Anterior cingulate cortex (tissue), 58 donors: ENCODE measurements at places on chromosomes 2 and 18.

DNA sequence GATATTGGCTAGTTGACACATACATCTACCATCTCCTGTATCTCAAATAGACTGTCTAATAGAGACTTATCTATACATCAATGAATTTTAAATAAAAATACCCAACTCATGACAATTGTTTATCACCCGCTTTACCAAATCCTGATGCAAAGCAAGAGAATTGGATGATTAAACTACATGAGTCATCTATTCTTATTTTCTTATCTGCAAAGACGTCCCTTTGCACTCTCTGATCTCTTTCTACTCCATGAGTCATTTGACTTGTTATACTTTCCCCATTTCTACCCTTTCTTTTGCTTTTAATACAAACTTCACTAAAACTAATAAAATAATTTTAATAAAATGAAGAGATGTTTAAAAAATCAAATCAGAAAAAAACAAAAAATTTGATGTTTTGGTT is 261.7 kb upstream of the MAP2 start:
- no peak for DNase-seq

DNA sequence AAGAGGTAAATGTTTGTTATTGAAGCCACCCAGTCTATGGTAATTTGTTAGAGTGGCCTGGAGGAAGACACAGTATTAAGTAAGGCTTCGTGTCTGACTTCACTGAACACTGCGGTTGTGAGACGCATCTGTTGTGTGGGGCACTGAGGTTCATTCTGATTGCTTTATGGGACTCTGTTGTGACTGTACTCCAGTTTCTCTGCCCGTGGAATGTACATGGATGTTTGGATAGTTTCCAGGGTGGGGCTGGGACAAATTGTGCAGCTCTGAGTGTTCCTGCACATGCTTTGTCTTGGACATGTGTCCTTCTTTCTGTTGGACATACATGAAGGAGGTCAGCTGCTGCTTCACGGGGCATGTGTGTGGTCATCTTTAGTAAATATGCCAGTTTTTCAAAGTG is 58.6 kb downstream of the ODC1 start:
- DNase-seq = no peak

DNA sequence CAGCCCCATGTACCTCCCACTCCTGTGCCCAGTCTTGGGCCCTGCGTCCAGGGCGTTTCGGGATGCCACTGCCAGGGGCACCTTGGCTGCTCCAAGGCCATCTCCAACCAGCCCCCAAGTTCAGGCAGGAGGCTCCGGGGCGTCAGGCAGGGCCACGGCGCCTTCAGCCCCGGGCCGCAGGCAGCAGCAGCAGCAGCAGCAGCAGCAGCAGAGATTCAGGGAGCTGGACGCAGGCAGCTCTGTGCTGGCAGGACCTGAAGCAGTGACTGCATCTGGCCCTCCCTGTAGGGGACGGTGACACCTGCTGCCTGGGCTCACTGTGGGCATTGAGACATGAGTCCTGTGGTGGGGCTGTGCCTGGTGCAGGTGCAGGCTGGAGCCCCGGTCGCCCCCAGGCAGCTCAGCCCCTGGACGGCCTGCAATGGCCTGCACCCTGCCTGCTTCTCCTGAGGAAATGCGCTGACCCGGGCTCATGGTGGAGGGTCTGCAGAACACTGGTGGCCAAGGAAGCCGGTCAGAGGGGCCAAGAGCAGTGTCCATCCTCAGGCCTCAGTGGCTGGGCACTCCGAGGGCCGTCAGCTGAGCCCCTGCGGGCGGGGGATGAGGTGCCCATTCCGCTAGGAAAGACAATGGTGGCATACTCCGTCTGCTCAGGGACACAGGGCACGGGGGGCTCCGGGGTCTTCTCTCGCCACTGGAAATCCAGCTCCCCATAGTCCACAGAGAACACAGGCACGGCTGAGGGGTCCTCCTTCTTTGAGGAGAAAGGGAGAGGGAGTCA is 8.0 kb downstream of the PDCD1 start:
- no peak for DNase-seq

GRCh38 chr2:238092486-238093035 is 7.6 kb upstream of the ESPNL start:
- no peak for DNase-seq

DNA sequence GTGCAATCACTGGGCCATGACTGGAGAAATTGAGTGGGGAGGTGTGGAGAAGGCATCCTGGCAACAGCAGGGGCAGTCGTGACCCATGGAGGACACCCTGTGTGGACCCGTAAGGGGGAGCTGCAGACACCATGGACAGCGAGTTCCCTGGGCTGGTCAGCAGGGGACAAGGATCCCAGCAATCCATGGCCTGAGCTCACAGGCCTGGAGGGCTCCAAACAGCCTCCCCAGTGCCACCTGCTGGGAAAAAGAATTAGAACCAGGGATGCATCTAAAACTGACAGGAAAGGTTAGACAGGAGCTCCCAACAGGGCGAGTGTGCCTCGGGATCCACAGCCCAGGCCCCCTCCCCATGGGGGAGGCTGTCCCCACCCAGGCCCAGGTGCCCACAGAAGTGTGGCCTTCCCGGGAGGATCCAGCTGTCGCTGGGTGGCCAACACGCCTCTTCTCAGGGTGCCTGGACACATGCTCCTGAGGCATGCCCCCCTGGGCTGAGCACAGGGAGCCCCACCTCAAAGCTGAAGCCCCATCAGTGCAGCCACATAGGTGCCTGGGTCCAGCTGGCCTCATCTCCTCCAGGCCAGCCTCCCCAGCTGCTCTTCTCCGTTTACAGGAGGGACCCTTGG is 20.5 kb upstream of the KIF1A start:
- DNase-seq = peak; percentile 61
